ENCODE measurements at places on chromosomes 4 and X.

GRCh38 chr4:38094419-38094818, 134.2 kb downstream of the PTTG2 start:
- DNase-seq, result no peak

GRCh38 chr4:85128246-85129204, 162.0 kb upstream of the WDFY3 start:
- no peak for DNase-seq

DNA sequence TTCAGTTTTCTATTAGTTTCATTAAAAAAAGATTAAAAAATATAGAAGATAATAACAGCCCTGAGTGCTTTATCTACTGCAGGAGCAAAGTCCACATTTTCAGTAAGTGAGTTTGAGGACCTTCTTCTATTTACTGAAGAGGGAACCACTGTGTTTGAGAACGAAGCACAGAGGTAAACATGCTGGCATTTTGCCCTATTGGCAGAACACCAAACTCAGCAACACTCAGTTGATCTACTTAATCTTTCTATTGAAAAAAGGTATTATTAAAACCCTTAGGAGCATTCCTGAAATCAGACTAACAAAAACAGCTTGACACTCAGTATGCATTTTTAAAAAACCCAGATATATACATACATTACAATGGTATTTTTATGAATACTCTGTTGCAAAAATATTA, 1496.7 kb downstream of the TECRL start:
- peak; percentile 13 for DNase-seq

DNA sequence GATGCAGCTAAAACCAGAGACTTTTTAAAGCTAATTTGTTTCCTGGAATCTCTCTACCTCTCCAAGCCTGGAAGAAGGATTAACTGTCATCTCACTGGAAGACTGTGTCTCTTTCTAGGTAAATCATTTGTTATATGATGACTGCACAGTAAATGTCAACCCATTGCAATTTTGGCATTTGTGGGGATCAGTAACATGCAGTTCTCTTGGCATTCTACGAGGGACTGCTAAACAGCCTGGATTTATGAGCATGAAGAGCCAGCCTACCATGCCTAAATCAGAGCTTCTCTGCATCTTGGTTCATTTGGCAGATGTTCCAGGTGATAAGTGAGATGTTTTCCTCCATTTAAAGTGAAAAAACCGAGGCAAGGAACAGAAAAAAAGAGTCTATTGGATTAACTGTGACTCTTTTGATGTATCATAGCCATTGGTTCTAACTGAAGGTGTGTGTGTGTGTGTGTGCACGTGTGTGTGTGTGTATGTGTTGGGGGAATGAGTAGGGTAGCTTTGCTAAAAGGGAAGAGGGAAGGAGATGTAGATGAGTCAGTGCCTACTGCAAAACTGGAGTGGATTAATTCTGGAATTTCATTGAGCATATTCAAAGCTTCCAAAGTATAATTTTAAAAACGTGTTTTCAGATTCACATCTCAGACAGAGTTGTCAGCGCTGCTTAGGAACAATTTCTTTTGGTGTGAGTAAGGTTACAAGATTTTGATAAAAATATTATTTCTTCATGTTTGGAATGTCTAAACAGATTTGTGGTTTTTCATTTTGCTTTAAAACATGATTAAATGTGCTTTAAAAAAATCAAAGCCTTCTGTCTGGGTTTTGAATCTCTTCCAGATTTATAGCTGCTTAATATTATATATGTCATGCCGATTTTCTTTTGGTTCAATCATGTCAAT, 123.2 kb upstream of the LNX1 start:
- DNase-seq, result no peak

GRCh38 chr4:1476140-1476513, 69.9 kb upstream of the NKX1-1 start:
- no peak for DNase-seq

DNA sequence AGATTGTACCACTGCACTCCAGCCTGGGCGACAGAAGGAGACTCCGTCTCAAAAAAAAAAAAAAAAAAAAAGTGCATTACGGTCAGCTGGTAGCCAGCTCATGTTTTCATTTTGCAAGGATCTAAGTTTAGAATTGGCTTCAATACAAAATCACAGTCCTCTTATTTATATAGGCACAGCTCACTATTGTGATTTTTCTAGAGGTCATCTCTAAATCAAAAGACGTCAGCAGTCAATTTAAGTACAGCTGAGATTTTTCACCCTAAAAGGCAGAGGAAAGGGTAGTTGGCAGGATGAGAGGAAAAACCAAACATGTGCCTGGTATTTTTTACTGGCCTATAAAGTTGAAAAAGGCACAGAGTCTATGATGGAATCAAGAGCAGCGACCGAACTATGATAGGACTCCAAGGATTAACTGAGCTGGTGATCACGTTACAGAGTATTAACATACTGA, 30.8 kb downstream of the ASB5 start:
- DNase-seq, result no peak

GRCh38 chr4:120927801-120928409, 5.4 kb upstream of the PRDM5 start:
- no peak for DNase-seq

- no peak for DNase-seq
Measured at GRCh38 chrX:45771114-45771513, 570.4 kb upstream of the DIPK2B start.

DNA sequence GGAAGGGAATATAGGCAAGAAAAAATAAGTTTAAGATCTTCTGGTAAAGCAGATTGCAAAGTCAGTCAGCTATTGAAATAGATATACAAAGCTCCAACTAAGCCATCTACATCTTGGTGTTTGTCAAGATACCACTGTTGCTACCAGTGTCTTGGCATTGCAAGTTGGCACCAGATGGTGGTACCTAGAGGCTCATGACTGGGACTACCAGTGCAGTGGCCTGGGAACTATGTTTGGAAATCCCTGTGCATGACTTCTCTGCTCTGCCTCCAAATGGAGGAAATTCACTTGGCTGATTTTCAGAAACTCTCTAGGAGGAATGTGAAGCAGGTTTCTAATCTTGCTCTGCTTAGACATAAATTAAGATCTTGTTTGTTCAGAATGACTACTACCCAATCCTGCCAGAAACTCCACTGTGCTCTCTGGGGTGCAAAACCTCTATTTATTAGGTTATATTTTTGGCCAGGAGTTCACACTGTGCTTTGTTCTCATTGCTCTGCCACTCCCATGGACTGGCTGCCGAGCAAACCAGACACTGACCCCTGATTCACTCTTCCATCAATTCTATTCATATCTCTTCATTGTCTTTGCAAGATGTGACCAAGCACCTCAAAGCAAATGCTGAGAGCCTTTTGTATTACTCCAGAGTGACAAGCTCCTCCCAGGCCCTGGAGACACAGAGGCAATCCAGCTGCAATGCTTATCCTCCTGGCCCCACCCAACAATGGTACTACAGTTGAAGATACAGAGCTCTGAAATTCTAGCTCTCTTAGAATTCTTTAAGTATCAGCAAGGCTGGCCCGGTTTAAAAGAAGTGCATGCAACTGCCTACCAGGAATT, 272.3 kb upstream of the FGF16 start:
- DNase-seq, result no peak

DNA sequence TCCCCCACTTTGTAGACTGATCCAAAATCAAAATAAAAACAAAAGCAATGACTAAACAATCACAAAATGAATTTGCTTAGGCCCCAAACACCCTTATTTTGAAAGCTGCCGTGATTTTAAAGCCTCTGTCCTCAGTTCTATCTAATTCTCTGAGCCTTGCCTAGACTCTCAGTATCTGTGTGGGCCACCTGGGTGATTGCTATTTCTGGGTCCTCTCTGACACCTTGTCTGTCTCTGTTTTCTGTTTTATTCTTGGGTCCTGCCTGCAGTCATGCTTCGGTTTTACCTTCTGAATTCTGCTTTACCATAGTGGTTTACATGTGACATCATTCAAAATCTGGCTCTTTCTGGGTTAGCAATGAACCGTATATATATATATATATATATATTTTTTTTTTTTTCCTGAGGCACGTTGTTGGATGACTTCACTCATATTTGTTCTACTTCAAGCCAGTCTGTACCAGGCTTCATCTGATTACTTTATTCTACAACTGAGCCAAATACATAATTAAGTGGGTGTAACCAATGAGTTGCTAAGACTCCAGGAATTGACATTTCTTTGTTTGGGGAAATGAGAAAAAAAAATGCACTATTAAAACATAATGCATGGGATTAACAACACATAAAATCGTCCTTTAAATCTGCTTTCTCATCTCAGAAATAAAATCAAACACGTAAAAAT, 710.7 kb upstream of the SLIT2 start:
- no peak for DNase-seq

- no peak for DNase-seq
Measured at GRCh38 chr4:5465956-5466355, 242.4 kb downstream of the EVC2 start.

- no peak for DNase-seq
Measured at GRCh38 chrX:53732797-53733196, 46.3 kb upstream of the HUWE1 start.

DNA sequence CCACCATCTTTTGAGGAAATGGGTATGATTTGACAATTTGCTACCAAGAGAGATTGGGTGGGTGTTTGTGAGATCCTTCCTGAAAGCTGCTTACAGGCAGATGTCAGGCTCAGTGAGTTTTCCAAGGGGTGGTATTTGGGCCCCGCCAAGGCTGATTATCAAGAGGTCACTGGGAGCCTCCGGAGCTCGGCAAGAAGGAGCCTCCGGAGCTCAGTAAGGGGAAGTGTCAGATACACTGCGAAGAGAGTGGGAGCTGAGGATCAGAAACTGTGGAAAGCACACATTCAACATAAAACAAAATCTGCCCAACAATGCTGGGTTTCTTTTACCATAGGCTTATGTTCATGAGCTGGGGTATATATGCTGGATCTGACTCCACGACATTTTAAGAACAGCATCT, 714 bp downstream of the RTL3 start:
- no peak for DNase-seq
